ENCODE measurements at places on chromosomes 2 and 18.

DNA sequence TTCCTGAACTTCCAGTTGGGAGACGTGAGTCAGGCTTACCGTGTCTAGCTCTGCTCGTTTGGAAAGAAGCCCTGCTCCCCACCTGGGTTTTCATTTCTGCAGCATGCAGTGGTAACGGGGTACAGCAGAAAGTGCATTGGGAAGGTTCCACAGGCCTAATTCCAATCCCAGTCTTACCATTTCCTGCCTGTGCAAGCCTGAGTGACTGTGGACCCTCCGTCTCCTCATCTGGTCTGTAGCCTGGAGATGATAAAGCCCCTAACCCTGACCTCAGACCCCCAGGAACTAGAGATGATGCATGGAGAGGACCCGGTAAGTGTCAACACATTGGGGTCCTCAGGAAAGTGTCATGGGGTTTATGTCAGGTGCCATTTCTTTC is 5.8 kb upstream of the PSD4 start:
- DNase-seq, result no peak

- no peak for DNase-seq
Observed at GRCh38 chr2:95079199-95079683, 42.4 kb downstream of the MRPS5 start.

DNA sequence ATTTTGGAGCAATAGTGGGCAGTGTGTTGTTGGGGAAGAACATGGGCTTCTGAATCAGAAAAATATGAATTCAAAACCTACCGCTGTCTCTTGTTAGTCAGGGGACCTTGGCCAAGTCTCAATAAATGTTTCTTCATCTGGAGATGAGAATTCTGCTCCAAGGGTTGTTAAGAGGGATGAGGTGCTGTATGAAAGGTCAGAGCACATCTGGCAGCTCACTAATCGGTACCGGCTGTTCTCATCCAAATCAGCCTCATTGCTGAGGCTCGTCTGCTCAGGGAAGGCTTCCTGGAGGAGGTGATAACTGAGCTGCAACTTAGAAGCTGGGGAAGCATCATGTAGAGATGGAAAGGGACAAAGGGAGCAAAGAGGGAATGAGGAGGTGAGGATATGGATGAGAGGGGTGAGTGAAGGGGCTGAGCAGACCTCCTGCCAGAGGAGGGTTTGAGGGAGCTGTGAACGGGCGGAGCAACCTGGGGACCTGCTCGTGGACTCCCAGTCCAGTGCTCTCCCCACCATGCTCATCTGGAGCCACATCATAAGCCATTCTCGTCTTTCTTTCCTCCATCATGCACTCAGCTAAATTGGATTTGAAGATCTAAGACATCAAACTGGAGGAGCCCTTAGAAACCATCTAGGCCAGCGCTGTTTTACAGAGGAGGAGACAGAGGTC is 47.4 kb downstream of the GREB1 start:
- DNase-seq, result no peak

GRCh38 chr2:64814007-64814406 is 160.3 kb upstream of the SERTAD2 start:
- no peak for DNase-seq

DNA sequence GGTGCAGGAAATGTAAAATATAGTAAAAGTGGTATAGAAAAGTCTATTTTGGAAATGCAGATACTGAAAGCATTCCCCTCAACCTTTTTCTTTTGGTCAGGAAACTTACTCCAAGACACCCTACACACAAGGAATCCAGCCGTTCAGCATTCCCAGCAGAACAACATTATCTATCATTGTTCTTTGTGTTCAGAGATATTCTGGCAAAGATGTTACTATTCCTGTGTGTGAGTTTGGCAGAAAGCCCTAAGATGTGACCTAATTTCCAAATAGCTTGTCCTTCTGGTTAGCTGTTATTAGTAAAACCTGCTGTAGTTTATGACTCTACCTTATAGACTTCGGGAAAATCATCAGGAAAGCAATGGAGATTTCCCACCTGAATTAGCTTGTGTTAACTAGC is 78.1 kb upstream of the PELI1 start:
- peak; percentile 72 for DNase-seq

GRCh38 chr2:70726947-70727725 is 40.9 kb downstream of the ADD2 start:
- peak; percentile 87 for DNase-seq

- DNase-seq, result peak; percentile 67
Observed at GRCh38 chr2:199409759-199410529, 47.8 kb downstream of the SATB2 start.

DNA sequence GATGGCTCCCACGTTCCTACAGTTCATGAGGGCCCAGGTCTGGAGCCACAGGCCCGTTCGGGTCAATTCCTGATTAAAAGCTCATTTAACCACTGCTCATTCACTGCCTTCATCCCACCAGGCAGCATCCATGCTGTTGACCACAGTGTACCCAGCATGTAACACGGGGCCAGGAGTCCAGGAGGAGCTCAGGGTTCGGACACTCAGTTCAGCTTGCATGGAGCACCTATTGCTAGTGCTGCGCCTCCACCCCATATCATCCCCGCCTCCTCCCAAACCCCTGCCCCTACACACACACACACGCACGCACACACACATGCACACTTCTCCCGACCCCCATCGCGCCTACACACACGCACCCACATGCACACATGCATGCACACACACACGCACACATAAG is 72.9 kb upstream of the SNTG2 start:
- no peak for DNase-seq

DNA sequence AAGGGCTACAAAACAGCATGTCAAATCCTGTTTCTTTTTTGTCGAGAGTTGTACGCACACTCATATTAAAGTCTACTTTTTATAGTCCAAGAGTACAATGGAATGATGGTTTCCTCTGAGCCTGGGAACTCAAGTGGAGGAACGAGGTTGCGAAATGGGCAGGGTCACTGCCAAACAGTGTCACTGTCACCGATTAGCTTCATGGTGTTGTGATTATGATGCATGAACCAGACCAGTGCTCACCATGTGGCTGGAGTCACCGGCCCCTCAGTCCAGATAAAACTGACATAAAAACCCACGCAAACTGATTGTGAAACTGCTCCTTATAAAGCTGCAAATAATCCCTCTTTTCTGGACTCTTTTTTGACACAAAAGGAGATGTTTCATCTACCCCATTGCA is 122.0 kb downstream of the COPS8 start:
- DNase-seq, result peak; percentile 60

DNA sequence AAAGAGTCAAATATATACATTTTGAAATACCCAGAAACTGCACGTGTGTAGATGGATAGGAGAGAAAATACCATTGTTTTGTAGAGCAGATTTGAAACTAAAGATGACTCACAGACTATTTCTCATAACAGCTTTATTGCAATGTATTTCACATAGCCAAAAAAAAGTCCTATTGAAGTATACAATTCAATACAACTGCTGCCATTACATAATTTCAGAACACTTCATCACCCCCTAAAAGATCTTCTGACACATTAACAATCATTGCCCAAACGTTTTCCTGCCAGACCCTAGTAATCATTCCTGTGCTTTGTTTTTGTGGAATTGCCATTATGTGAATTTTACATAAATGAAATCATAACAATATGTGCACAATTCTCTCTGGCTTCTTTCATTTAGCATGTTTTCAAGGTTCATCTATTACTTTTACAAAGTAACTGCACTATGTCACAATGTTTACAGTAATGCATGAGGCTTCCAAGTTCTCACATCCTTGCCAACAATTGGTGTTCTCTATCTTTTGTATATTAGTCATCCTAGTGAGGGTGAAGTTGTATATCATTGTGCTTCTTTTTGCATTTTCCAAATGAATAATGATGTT is 378.6 kb upstream of the CWC22 start:
- peak; percentile 86 for DNase-seq

Data from fibroblast of skin of abdomen (primary cell).